Inflammatory macrophage (primary cell): ENCODE measurements at places on chromosomes 1 and 21.

- DNase-seq = no peak
These were observed 105.7 kb upstream of the USP24 start for GRCh38 chr1:55320891-55321290.

- DNase-seq = no peak
These were observed 5.1 kb downstream of the SPSB1 start for GRCh38 chr1:9297831-9298230.

DNA sequence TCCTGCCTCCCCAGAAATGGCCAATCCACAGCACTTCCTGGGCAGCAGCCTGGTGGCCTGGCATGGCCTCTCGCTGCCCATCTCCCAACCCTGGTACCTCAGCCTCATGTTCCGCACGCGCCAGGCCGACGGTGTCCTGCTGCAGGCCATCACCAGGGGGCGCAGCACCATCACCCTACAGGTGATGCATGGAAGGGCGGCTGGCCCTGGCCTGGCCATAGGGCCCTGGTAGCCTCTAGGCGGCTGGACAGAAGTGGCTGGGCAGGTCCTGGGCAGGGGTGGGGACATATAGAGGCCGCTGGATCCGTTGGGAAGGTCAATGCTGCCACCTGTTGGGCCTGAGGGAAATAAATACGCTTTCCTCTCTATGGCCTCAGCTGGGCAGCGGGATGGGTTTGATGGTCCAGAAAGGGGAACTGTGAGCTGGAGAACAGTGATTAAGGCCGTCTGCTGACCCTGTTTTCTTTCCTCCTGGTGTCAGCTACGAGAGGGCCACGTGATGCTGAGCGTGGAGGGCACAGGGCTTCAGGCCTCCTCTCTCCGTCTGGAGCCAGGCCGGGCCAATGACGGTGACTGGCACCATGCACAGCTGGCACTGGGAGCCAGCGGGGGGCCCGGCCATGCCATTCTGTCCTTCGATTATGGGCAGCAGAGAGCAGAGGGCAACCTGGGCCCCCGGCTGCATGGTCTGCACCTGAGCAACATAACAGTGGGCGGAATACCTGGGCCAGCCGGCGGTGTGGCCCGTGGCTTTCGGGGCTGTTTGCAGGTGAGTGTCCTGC is 14.4 kb downstream of the CELSR2 start:
- peak; percentile 83 for DNase-seq

- DNase-seq = no peak
These were observed 43.1 kb downstream of the CASZ1 start for GRCh38 chr1:10753299-10753698.

DNA sequence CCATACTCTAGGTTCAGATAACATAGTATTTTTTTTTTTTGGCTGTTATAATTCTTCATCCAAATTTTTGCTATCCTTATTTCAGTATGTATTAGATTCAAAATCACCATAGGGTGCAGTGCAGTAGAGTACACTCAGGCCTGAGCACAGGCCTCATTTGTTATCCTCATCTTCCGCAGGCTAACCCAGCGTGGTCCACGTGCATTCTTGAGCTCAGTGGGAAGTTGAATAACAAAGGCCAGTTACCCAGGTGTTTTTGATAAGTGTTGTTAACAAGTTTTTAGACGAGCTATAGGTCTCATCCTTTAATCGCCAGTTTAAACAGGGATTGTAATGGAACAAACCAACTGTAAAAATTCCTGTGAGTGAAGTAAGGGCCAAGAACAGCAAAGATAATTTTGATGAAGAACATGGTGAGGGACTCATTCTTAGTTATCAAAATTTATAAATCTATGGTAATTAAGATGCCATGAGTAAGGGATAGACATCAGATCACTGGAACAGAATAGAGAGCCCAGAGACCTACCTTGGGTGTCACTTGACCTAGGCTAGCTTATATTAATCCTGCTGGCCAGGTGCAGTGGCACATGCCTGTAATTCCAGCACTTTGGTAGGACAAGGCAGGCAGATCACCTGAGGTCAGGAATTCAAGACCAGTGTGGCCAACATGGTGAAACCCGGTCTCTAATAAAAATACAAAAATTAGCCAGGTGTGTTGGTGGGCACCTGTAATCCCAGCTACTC is 22.0 kb downstream of the FLVCR1 start:
- no peak for DNase-seq

DNA sequence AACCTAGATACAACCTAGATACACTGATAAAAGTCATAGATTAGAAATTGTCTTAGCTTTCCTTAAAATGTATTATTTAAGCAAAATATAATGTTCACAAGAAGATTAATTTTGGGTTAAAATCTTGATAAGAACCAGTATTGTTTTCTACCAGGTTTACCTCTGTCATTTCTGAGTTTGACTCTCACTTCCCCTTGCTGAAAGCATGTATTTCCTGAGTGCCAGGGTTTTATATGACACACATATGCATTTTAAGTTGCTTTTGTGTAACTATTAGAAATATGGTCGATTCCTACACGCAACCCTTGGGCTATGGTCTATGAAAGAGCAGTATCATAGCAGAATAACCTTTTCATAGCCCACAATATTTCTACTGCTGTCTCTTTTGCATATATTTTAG is 351.7 kb downstream of the ZP4 start:
- no peak for DNase-seq

- no peak for DNase-seq
These were observed 42.6 kb downstream of the PBX1 start for GRCh38 chr1:164601399-164602100.

GRCh38 chr1:201721082-201722049 is 107.6 kb upstream of the IPO9 start:
- no peak for DNase-seq

DNA sequence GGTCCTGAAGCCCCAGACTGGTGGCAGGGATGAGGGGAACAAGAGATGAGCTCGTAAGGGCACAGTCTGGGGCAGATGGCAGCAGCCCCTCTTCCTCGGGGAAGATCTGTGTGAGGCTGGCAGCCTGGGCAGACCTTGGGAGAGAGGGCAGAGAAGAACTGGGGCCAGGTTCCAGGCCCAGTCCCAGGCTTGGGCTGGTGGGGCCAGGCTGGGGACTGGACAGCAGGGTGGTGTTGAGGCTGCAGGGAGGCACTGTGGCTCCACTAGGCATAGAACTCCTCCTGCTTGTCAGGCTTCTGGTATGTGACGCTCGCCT is 35.7 kb downstream of the SDC3 start:
- no peak for DNase-seq

DNA sequence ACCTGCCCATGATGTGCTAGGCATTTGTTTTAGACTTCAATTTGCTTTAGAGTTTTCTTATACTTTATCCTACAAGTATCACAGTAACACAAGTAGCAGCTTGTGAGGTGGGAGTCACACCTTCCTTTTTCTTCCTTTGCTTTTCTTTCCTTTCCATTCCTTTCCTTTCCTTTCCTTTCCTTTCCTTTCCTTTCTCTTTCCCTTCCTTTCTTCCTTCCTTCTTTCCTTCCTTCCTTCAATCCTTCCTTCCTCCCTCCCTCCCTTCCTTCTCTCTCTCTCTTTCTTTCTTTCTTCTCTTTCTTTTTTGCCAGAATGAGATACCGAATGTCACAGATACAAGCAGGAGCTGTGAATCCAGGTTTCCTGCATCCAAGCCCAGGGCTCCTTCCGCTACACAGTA is 3.9 kb downstream of the DPT start:
- no peak for DNase-seq

- DNase-seq = no peak
These were observed 79.3 kb downstream of the DENND1B start for GRCh38 chr1:197695961-197696360.
